NCI-H446 treated with DMSO at 0.1 percent for 48 hours (cell line): ENCODE measurements at places on chromosomes 3 and 15.

- DNase-seq = no peak
These were observed 294.2 kb downstream of the TIGIT start for GRCh38 chr3:114587986-114588385.

DNA sequence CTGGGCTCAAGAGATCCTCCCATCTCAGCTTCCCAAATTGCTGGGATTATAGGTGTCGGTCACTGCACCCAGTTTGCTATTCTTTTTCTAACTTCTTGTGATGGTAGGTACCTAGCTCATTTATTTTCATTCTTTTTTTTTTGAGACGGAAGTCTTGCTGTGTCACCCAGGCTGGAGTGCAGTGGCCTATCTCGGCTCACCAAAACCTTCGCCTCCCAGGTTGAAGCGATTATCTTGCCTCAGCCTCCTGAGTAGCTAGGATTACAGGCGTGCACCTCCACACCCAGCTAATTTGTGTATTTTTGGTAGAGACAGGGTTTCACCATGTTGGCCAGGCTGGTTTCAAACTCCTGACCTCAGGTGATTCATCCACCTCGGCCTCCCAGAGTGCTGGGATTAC lies 30.1 kb upstream of the RAD51 start:
- no peak for DNase-seq

DNA sequence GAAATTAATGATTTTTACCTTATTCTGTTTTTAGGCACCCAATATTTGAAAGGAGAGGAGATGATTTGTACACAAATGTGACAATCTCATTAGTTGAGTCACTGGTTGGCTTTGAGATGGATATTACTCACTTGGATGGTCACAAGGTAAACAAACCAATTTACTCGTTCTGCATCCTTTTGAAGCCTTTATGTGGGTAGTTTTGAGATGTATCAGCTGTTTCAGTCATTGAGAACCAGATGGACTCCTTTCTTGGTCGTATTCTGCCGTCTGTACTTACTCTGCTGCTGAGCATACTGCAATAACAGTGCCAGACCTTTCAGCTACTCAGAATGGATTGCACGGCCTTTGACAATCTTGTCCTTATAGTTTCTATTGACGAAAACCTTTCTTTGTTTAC lies 13.3 kb downstream of the DNAJB11 start:
- DNase-seq = no peak

GRCh38 chr15:76293361-76293760 lies 17.9 kb downstream of the ETFA start:
- no peak for DNase-seq

- DNase-seq = no peak
These were observed 607.7 kb downstream of the PYDC2 start for GRCh38 chr3:192068464-192069254.

GRCh38 chr3:129050556-129051295 lies 9.9 kb upstream of the GP9 start:
- DNase-seq = no peak

DNA sequence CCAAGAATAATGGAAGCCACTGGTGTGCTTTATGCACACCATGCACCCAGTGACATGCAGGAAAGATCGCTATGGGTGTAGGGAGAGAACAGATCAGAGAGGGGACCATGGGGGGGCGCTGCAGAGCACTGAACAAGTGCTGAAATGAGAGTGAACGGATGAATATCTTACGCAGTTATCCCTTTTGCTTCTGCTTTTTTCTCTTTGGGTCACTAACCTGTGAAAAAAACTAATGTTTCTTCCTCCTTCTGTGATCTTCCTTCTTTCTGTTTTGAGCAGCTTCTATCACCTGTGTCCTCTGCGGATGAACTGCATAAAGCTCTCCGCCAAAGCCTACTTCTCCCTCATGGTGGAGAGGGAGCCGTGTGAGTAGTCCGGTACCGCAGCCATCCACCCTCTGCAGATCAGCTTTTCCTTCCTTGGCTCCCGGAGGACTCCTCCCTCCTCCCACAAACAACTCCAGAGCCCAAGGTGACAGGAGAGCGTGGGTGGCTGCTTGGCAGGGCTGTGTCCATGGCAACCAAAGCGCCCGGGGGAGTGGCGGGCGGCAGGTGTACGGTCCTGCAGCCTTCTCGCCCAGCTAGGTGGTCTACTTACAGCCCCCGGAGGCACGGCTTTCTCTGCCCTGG lies 106.2 kb downstream of the DGKG start:
- DNase-seq = no peak

GRCh38 chr3:171824116-171824515 lies 13.8 kb upstream of the PLD1 start:
- no peak for DNase-seq

DNA sequence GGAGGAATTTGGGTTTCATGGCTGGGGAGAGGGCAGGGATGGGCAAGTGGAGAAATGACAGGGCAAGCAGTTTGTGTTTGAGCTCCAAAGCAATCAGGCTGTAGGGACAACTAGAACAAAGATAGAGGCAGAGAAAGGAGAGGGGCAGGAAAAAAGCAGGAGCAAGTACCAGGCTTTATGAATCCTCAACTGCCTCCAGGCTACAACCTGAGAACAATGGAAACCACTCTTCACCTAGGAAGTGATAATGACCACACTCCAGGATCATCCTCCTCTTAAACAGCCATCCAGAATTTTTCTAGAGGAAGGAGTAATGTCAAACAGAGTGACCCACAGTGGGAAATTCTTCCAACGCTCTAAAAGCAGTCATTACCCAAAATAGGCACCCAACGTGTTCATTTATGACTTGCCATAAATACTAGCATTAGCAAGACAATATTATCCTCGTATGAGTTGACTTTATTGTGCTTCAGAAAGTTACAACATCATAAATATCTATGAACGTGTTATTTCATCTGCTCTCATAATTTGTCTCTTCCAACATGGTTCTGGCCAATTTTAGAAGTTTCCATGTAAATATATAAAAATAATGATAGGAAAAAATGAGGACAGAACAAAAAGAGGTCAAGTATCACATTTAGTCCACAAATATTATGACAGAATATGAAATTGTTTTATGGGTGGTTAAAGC lies 50.5 kb downstream of the TNFAIP8L3 start:
- no peak for DNase-seq

DNA sequence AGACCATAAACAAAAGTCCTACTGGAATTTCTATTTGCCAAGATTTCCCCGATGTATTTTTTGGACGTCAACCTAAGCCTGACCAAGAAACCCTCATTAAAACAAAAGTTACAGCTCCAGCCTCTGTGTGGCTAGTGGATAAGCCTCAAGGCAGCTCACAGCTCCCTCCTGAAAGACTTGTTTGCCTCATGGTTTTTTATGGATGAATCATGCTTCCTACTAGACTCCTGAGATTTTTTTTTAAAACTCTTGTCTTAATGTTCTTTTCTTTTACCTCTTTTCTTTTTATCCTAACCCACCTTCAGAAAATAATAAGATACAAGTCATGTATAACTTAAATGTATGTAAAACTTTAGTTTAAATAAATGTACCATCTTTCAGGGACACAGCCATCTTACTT lies 52.4 kb downstream of the SUCNR1 start:
- no peak for DNase-seq

- DNase-seq = peak; percentile 75
These were observed 23.2 kb upstream of the IP6K2 start for GRCh38 chr3:48739955-48740823.

GRCh38 chr3:71657831-71658530 lies 67.2 kb downstream of the EIF4E3 start:
- no peak for DNase-seq

- DNase-seq = peak; percentile 14
These were observed 280.8 kb upstream of the ROPN1 start for GRCh38 chr3:124272605-124273151.

- DNase-seq = no peak
These were observed 41.3 kb upstream of the PIK3CB start for GRCh38 chr3:138875754-138876664.

DNA sequence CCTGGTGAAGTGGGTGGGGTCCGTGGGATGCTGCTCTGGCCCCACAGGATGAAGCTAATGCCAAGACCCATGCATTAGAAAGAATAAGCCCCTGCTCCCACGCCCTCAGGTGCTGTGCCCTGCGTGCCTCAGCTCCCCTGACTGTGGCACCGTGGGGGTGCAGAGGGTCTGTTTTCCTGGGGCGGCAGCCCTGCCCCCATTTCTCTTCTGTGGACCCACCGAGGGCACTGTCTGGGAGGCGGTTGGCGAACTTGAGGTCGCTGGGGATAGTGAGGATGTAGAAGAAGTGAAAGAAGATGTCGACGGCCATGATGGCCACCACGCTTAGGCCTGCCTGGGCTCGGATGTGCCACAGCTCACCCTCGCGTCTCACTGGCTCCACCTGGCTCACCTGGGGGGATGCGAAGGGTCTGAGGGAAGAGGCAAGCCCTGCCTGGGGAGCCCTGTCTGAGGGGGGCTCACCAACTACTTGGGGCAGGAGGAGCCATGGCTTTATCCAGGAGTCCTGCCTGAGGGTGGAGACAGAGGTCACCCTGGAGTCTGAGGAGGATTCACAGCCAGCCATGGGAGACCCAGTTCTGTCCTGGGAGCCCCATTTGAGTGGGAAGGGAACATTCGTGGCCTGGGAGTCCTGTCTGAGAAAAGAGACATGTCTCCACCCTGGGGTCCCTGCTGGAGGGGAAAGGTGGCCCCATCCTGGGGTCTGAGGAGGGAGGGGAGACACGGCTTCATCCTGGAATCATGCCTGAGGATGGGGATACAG lies 5.1 kb downstream of the HHATL start:
- DNase-seq = no peak

GRCh38 chr15:32778391-32779176 lies 60.8 kb downstream of the GREM1 start:
- no peak for DNase-seq

- DNase-seq = peak; percentile 61
These were observed 87.5 kb downstream of the KCNMB2 start for GRCh38 chr3:178623666-178624255.

DNA sequence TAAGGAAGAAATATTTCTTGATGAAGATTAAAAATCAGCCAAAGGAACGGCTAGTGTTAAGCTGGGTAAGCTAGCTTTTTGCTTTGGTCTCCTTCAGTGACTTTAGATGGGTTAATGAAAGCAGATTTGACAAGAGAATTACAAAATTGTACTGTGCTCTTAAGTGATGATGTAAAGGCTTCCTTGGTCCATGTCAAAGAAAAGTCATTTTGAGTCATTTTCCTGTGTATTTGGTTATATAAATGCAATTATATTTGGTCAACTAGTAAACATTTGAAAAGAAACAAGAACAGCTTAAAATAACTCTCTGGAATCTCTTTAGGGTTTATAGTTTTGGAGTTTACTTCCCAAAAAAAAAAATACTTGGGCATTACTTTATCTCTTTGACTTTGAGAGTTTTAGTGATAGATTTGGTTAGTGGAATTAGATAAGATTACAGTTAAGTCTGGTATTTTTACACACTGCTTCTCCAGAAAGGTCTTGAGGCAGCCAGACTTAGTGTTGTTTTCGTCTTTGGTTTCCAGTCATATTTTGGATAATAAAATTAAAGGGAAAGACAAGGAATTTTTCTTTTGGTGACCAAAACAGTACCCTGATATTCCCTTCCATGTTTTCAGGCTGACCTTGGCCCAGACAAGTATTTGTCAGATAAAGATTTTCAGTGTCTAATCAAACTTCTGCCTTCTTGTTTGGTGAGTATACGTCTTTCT lies 42.3 kb downstream of the PDHB start:
- DNase-seq = no peak
